ENCODE measurements at places on chromosomes 12 and 14.

- no peak overlapping the region for H3K4me3 ChIP-seq
- H3K27ac ChIP-seq: no peak overlapping the region
- no peaks in the 10 kb centered on the region for H3K27me3 ChIP-seq
- DNase-seq: no peak
- H3K36me3 ChIP-seq: no peaks in the 10 kb centered on the region
These were observed 43.6 kb downstream of the PTPRR start for GRCh38 chr12:70876952-70877351.

GRCh38 chr12:79397609-79398008, 293.2 kb downstream of the PAWR start:
- no peak overlapping the region for H3K27ac ChIP-seq
- no peak overlapping the region for H3K4me3 ChIP-seq
- no peaks in the 10 kb centered on the region for H3K27me3 ChIP-seq
- H3K4me1 ChIP-seq: no peaks in the 10 kb centered on the region
- DNase-seq: no peak
- no peaks in the 10 kb centered on the region for H3K36me3 ChIP-seq

DNA sequence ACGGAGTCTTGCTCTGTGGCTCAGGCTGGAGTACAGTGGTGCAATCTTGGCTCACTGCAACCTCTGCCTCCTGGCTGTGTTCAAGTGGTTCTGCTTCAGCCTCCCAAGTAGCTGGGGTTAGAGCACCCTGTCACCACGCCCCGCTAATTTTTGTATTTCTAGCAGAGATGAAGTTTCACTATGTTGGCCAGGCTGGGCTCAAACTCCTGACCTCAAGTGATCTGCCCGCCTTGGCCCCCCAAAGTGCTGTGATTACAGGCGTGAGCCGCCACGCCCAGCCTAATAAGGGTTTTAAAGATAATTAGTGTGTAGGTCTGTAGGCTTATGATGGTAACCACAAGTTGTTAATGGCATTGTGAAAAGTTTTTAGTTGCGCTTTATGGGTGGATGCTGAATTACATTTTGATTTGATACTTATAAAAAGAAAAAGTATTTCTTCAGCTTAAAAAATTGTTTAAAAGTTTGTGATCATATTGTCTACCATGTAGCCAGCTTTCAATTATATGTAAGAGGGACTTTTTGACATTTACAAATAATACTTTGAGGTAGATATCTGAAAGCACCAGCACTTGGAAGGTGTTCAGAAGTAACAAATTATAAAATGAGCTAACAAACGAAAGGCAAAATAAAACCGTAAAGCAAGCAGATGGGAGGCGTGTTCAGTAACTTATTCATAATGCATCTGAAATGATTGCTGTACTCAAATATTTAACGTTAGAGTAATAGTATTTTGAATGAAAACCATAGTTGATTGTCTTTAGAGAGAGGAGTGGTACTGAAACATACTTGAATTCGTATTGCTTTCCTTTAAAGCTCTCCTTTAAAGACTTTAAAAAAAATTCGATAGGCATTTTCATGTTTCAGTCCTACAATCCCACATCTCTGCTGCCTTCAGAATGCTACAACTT, 37.1 kb downstream of the MDM2 start:
- H3K27ac ChIP-seq: no peak overlapping the region
- H3K36me3 ChIP-seq: peaks cover 35% of the 10 kb centered on the region
- H3K4me3 ChIP-seq: no peak overlapping the region
- no peaks in the 10 kb centered on the region for H3K4me1 ChIP-seq
- no peaks in the 10 kb centered on the region for H3K27me3 ChIP-seq

GRCh38 chr12:5434647-5435560, 3.0 kb downstream of the NTF3 start:
- H3K27ac ChIP-seq: no peak overlapping the region
- DNase-seq: no peak
- H3K4me1 ChIP-seq: peaks cover 8% of the 10 kb centered on the region
- no peaks in the 10 kb centered on the region for H3K36me3 ChIP-seq
- peaks cover 25% of the 10 kb centered on the region for H3K27me3 ChIP-seq

DNA sequence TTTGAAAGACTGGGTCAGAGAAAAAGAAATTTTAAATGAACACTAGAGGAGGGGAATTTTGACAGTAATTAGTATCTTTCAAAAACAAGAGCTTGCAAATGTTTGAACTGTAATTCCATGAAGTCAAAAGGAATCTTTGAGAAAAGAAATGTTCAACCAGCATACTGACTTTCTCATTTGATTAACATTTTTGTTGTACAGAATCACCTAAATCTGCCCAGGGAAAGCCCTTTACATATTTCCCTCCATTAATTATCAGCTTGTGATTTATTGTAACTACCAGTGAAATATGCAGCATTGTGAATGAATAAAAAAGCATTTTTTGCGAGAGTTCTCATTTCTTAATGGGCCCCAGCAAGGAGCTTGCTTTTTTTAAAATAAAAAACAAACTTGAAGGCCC, 61.2 kb upstream of the CCDC91 start:
- H3K27ac ChIP-seq: no peak overlapping the region
- peaks cover 1% of the 10 kb centered on the region for H3K4me1 ChIP-seq
- no peak overlapping the region for H3K4me3 ChIP-seq
- no peaks in the 10 kb centered on the region for H3K36me3 ChIP-seq
- DNase-seq: no peak
- H3K27me3 ChIP-seq: no peaks in the 10 kb centered on the region

DNA sequence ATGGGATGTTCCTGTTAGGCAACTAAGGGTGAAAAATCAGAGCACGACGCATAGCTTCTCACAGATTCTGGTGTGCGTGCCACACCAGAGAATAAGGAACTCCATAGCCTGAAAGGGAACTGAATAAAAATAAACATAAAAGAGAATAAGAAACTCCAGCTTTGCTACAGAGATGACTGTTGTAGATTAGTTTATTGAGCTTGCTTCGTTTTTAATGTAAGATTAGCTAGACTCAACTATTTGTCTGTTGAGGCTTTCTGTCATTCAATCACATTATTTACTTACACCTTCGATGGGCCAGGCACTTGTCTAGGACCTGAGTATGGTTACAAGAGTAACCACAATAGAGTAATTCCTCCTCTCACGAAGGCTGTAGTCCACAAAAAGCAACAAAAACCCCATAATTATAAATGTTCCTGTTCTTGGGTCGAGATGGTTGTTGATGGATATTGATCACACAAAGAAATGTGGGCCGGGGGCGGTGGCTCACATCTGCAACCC, 807 bp upstream of the ZCCHC8 start:
- peaks cover 53% of the 10 kb centered on the region for H3K36me3 ChIP-seq
- no peaks in the 10 kb centered on the region for H3K27me3 ChIP-seq
- DNase-seq: no peak
- peak overlapping the region; percentile 99 for H3K4me3 ChIP-seq

DNA sequence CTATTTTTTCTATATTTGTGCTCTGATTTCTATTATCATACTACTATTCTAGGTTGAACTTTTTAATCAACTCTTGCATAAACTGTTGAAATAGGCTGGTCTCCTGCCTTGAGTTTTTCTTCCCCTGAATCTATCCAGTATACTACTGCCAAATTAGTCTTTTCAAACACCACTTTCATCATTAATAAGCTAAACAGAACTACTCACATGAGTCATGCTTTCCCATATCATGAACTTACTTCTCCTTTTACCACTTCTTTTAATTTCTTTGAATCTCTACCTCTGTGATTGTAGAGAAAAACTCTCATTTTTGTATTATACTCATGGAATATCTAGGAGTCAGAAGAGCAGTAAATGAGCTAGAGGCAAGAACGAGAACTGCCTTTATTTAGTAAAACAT, 340.3 kb upstream of the PDE3A start:
- no peaks in the 10 kb centered on the region for H3K27me3 ChIP-seq
- no peaks in the 10 kb centered on the region for H3K36me3 ChIP-seq
- H3K4me3 ChIP-seq: no peak overlapping the region
- no peaks in the 10 kb centered on the region for H3K4me1 ChIP-seq

GRCh38 chr12:71046215-71046614, 111.6 kb downstream of the TSPAN8 start:
- no peak overlapping the region for H3K27ac ChIP-seq
- no peaks in the 10 kb centered on the region for H3K36me3 ChIP-seq

- DNase-seq: no peak
- no peaks in the 10 kb centered on the region for H3K27me3 ChIP-seq
- H3K4me3 ChIP-seq: no peak overlapping the region
These were observed 39.8 kb downstream of the BAZ2A start for GRCh38 chr12:56590237-56590830.

DNA sequence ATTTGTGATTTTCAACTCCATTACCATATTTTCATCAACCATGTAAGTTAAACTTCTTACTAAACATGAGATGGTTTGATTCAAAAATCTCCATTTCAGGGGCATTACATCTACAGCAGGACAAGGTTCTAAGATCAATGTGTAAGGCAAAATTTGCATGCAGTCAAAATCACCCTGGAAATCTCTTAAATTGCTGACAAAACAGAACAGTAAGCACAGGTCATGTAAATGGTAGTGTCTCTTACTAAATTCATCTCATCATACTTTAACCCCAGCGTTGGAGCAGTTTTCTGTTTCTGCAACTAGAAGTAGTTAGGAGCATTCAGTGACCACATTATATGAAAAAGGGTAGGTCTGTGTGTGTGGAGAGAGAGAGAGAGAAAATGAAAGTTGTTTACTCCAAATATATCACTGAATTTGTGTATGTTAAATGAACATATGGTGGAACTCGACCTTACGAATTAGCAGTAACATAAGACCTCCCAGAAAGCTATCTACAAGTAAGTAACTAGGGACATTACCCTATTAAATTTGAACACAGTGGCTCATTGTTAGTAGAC, 227.5 kb downstream of the SSPN start:
- H3K27ac ChIP-seq: no peak overlapping the region
- peaks cover 3% of the 10 kb centered on the region for H3K4me1 ChIP-seq
- H3K36me3 ChIP-seq: peaks cover 8% of the 10 kb centered on the region
- DNase-seq: no peak
- H3K4me3 ChIP-seq: no peak overlapping the region

DNA sequence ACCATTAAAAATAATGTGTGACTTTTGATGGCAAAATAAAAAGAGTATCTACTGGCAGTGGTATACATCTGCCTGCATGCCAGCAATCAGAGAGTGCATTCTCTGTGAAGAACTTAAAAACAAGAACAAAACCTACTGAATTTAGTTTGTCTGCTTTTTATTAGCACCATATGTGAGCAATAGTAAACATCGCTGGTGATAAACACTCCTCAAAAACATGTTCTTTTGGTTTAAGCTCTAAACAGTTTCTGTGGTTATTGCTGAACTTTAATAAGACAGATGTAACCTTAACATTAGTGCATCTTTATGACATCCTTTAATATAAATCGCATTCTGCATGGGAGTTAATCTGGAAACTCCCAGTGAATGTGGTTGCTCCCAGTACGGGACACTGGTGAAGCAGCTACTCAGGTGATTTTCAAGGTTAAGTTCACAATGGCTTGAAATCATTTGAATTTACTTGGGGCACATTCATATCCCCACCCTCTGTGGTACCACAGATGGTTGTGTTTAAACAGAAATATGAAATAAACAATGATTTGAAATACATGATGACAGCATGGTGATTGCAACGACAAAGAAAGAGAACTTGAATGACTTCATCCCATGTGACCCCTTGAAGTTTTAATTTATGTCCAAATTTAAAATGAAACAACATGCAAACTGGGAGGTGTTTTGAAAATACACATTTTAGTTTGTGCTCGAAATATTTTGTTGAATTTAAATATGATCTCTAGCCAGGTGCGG, 285.9 kb downstream of the FOXN3 start:
- DNase-seq: no peak
- no peak overlapping the region for H3K27ac ChIP-seq
- no peaks in the 10 kb centered on the region for H3K27me3 ChIP-seq
- H3K4me3 ChIP-seq: no peak overlapping the region

- peaks cover 25% of the 10 kb centered on the region for H3K27me3 ChIP-seq
- no peaks in the 10 kb centered on the region for H3K36me3 ChIP-seq
- H3K27ac ChIP-seq: no peak overlapping the region
- no peak for DNase-seq
- no peak overlapping the region for H3K4me3 ChIP-seq
These were observed 51.2 kb upstream of the OXA1L start for GRCh38 chr14:22715186-22715812.

DNA sequence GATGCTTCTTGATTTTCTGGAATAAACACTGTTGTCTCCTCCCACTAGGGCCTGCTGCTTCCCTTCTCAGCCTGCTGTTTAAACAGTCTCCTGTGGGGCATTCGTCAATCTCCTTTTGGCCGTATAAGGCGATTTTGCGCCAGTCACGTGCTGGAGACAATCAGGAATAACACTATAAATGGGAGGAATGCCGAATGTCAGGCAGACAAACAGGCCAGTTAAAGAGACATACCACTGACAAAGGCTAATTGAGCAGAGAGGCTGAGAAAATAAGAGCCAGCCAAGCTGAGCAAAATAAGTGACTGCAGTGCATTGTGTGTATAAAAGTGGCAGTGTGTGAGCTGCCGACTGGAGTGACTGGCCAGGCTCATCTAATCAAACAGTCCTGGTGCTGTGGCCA, 23.3 kb downstream of the DMAC2L start:
- peaks cover 11% of the 10 kb centered on the region for H3K36me3 ChIP-seq
- H3K27me3 ChIP-seq: no peaks in the 10 kb centered on the region
- DNase-seq: no peak
- no peak overlapping the region for H3K4me3 ChIP-seq
- H3K27ac ChIP-seq: no peak overlapping the region
